ENCODE measurements at places on chromosomes 4 and X.

DNA sequence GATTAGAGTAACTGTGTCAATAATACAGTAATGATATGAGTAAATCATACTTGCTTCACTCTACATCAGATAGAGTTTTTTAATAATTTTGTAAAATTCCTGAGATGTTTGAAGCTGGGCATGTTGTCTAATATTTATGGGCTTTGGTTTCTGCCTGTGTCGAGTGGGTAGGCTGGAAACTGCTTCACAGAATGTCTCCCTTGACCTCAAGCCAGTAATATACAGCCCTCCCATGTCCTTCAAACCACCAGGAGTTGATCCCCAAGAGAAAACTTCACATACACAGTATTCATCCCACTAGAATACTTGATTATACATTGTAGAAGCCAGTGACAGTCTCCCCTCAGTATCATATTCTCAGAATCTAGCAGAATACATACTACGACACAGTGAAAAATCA lies 284.8 kb upstream of the TENM3 start:
- no peak for DNase-seq

DNA sequence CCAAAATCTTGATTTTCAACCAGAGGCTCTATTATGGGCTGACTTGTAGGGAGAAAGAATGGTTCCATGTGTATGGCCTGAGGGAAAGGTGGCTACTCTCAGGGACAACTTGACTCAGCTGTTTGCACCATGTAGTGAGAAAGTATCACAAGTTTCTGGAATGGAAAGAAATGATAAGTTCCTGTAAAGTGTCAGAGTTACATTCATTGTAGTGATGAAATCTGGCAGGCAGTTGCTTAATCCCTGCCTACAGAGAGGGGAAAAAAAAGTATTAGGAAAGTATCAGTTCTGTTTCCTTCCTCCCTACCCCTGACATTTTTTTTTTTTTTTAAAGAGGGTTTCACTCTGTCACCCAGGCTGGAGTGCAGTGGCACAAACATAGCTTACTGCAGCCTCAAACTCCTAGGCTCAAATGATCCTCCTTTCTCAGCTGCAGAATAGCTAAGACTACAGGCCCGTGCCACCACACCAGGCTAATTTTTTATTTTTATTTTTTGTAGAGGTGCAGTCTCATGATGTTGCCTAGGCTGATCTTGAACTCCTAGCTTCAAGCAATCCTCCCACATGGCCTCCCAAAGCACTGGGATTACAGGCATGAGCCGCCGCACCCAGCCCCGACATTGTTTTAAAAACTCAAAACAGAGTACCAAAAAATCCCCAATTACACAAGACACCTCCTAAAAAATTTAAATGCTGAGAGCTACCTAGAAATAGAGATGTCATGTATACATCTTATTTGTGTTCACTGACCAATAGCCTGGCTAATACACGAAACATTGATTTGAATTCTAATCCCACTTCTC lies 4.8 kb upstream of the FBXL5 start:
- no peak for DNase-seq

DNA sequence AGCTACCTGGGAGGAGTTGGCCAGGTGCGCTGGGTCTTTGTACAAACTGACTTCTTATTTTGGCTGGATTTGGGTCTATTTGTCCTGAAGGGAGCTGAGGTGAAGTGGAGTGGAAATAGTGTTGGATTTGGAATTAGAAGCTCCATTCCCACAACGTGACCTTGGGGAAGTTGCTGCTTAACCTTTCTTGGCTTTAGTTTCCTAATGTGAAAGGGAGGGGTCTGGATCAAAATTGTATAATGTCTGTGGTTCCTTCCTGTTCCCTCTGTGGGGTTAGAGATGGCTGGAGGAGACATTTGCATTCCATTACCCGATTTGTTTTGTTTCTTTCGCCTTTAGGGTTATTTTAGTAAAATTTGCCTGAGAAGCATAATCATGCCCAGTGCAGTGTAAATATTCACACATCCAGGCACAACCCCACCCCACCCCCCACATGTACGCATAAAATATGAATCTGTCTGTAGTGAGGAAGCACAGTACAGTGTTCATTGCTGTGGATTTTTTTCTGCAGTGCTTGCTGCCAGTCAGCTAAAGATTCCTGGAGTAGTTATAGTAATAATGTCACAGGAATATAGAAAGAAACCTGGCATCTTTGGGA lies 21.5 kb downstream of the JADE1 start:
- DNase-seq: no peak

- peak; percentile 52 for DNase-seq
Observed at GRCh38 chr4:11720292-11720691, 291.6 kb upstream of the HS3ST1 start.

GRCh38 chr4:146582864-146583263 lies 55.8 kb upstream of the POU4F2 start:
- DNase-seq: no peak

- no peak for DNase-seq
Observed at GRCh38 chr4:78322032-78322431, 229.5 kb upstream of the ANXA3 start.

DNA sequence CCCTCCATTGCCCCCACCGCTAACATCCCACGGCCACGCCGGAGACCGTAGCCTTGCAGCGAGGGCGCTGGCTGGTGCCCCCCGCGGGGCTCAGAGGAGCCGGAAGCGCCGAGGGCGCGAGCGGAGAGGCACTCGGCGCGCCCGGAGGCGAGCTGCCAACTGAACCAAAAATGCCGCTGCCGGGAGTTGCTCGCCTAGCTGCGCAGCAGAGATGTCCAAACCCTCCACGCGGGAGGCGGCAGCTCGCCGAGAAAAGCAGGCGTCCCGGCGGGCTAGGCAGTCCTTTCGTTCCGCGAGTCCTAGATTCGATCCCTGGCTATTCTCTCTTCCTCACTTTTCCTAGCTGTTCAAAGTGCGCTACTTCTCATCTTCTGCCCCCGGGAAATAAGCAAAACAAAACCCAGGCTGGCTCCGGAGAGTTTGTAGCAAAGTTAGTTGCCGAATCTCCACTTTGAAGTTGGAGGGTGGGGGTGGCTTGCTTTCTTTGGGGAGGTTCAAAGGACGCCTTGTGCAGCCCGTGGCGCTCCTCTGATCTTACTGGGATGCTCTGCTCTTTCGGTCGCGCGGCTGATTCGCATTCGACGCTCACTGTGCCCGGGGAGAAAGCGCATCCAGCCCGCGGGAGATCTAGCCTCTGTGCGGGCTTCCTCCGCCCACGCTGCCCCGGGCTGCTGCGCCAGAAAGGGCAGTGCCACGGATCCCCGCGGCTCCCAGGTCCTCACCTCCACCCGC lies 723 bp downstream of the NKX6-1 start:
- DNase-seq: peak; percentile 21

DNA sequence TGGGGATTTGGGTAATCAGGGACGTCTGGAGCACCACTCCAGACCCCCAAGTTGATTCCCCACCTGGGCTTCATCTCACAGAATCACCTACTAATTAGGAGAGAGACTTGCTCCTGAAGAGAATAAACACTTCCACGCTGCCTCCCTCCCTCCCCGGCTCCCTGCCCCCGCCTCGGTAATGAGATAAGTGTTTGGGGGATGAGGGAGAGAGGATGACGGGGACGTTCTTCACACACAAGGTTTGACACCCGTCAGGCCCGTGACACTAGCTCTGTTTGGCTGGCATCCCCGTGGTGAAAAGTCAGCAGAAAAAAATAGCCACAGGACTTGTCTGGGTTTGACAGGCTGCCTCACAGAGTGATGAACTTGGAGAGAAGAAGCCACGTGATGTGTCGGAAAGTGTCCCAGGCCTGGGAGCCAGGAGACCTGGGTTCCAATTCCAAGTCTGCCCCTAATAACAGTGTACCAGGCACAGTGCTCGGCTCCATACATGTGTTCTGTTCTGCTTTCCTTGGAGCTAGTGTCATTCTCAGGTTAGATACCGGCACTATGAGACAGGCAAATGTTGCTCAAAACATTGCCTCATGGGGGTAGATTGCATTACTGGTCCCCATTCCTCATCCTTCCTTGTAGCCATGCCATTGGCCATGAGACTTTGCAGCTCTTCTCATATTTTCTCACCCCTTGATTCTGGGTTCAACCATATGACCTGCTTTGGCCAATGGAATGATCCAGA lies 578.0 kb downstream of the BCOR start:
- DNase-seq: peak; percentile 76

- no peak for DNase-seq
Observed at GRCh38 chrX:54178100-54178940, 4.7 kb downstream of the FAM120C start.

- DNase-seq: no peak
Observed at GRCh38 chr4:93368968-93369367, 459.6 kb upstream of the ATOH1 start.

DNA sequence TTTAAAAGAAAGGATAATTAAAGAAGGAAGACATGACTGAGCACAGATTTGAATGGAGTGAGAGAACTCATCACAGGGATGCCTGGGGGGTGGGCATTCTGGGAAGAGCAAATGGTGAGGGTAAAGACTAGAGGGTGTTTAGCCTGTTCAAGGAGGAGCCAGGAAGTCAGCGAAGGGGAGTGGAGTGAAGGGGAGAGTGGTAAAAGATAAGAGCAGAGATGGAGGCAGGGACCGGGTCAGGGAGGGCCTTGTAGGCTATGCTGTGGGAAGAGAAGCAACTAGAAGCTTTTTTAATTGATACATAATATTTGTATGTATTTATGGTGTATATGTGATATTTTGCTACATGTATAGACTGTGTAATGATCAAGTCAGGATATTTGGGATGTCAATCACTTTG lies 2.2 kb upstream of the VGLL1 start:
- no peak for DNase-seq

GRCh38 chrX:34764852-34765361 lies 107.8 kb upstream of the TMEM47 start:
- no peak for DNase-seq

DNA sequence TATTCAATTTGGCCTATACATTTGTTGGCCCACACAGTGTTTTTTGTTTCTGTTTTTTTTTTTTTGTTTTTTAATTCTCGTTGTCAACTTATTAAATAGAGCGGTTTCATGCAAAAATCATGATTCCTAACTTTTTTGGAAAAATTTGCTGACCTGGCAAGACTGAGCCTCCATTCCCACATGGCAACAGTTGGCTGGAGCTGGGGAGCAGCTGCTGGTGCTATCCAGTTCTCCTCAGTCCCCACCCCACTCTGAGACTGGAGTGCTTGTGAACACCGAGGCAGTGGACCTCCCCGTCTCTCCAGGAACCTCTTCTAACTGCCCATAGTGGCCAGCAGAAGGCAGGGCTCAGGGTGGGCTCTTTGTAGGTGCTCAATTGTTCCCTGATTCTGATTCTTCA lies 95.7 kb upstream of the OTUD4 start:
- DNase-seq: no peak

GRCh38 chr4:168881781-168882420 lies 128.2 kb downstream of the CBR4 start:
- DNase-seq: no peak

DNA sequence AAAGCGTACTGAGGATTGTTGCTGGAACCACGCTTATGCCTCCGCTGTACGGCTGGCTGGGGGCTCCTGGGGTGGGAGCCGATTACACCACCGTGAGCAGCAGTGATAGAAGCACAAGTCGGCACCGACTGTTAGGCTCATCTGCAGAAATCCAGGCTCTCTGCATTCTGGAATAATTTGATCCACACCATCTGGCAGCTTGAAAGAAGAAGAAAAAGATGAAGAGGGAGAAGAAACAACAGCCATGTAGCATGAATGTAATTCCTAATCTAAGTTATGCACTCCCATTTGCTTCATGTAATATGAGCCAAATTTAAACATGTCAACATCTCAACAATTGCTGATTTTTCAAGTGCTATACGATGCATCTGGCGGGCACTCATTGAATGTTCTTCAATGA lies 84.6 kb upstream of the DHX15 start:
- DNase-seq: no peak

Data from NCI-H1417 (cell line).